ENCODE measurements at places on chromosomes 3 and 15. TPM values are rescaled to one million over a fixed set of nuclear protein-coding genes. Genes with fewer than 3 reads are reported as not detected.
A peak's percentile ranks its signal among the peaks of the same experiment; 100 is the strongest.

GRCh38 chr15:29822100-29822683 lies at the start of gene TJP1:
TJP1 (minus strand) TSS chr15:29822468; CDS start chr15:29822028, 440 bp downstream.
- peak; percentile 69 for DNase-seq

The OR5K2 gene
- not detected for total RNA-seq

DNA sequence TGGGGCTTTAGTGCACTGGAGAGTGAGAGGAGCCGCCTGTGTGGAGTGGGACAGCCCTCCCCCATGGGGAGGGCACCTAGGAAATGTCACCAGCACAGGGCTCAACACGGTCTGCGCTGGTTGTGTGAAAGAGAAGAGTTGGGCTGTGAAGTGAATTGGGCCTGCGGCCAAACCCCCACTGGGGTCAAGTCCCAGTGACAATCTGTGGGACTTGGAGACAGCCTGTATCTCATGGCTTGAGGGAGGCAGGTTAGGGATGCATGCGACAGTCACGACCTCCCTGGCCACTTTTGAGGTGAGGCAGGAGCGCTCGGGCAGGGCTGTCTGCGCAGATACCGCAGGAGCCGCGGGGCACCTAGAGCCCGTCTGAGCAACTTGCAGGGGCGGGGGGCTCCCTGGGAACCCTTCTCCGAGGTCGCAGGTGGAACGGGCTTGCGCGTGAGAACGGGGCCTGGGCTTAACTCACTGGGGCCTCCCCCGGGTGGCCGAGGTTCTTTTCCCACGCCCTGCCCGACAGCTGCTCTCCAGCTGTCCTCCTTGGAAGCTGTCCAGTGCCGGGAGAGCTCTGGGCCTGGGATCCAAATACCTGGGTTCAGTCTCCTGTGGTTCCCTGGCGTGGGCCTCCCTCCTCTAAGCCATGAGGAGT lies 77.4 kb downstream of the SNRK start:
- DNase-seq: no peak

DNA sequence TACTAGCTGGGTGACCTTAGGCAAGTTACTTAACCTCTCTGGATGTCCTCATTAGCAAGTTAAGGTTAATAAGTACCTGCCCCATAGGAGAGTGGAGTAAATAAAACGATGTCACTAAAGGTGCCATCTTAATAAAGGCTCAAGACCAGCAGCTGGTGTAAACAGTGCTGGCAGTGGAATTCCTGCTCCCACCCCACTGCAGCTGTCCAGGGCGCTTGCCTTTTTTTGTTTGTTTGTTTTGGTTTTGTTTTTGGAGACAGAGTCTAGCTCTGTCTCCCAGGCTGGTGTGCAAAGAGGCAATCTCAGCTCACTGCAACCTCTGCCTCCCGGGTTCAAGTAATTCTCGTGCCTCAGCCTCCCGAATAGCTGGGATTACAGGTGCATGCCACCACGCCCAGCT lies 28.9 kb downstream of the IDH3A start:
- DNase-seq: no peak

- no peak for DNase-seq
These were observed 165.8 kb downstream of the NUP210 start for GRCh38 chr3:13254028-13254951.

The OR5H6 gene
- not detected for total RNA-seq

The WDR72 gene
- not detected for total RNA-seq

DNA sequence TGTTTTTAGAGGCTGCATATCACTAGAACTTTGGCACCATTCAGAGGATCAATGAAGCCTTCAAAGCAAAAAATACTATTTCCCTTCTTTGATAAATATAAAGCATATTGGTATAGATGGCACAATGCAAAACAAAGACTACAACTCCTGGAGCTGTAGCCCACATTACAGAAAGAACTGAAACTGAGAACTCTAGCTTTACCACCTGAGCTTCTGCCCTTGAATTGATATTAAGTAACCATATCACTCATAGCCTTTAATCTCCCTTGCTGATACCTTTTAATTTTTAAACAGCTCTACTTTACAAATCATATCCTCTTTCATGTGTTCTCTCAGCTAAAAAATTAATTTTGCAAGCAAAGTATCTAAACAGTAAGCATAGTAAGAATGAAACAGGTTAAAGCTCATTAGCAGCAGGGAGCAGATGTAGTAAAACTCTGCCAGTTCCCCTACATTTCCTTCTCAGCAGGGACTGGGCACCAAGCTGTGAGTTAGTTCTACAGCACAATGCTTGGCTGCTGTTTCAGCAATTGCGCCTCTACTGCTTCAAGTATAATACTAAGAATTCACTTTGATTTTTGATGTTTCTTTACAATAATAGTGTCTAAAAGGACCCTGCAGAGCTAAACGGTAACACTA lies 97.9 kb upstream of the NANOGP8 start:
- DNase-seq: no peak

GRCh38 chr3:178067721-178068120 lies 468.5 kb upstream of the KCNMB2 start:
- DNase-seq: no peak

- DNase-seq: no peak
These were observed 123.9 kb downstream of the ZMAT3 start for GRCh38 chr3:178947738-178948137.

- DNase-seq: no peak
These were observed 1.3 kb upstream of the STAG1 start for GRCh38 chr3:136753326-136753939.

DNA sequence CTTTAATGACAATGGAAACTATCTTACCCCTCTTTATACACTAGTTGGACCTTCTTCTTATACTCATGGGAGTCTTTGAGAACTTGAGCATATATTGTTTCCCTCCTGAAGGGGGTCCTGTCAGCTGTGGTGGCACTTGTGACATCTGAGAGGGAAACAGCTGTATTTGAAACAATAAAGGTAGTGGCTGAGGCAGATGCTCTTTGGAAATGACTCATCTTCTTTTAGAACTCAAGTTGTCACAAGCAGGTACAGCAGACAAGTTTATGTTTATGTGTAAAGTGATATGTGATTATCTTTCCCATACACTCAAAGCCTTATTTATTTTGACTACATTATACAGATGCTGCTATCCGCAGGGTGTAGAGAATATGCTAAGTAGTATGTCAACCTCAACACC lies 220.0 kb upstream of the GRM7 start:
- DNase-seq: no peak

The ABHD17C gene
- 2.4 TPM for total RNA-seq

DNA sequence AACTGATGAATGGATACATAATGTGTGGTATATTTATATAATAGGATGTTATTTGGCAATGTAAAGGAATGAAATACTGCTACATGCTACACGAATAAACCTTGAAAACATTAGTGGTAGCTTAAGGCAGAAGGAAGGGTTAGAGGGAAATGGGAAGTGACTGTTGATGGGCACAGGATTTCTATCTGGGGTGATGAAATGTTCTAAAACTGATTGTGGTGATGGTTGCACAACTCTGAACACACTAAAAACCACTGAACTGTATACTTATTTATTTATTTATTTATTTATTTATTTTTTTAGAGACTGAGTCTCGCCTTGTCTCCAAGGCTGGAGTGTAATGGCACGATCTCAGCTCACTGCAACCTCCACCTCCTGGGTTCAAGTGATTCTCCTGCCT lies 24.8 kb upstream of the SHISA5 start:
- no peak for DNase-seq

The PLSCR5 gene
- total RNA-seq: not detected

The YEATS2 gene
- total RNA-seq: 26.7 TPM

- DNase-seq: no peak
These were observed 261.6 kb upstream of the LMCD1 start for GRCh38 chr3:8239718-8240695.

DNA sequence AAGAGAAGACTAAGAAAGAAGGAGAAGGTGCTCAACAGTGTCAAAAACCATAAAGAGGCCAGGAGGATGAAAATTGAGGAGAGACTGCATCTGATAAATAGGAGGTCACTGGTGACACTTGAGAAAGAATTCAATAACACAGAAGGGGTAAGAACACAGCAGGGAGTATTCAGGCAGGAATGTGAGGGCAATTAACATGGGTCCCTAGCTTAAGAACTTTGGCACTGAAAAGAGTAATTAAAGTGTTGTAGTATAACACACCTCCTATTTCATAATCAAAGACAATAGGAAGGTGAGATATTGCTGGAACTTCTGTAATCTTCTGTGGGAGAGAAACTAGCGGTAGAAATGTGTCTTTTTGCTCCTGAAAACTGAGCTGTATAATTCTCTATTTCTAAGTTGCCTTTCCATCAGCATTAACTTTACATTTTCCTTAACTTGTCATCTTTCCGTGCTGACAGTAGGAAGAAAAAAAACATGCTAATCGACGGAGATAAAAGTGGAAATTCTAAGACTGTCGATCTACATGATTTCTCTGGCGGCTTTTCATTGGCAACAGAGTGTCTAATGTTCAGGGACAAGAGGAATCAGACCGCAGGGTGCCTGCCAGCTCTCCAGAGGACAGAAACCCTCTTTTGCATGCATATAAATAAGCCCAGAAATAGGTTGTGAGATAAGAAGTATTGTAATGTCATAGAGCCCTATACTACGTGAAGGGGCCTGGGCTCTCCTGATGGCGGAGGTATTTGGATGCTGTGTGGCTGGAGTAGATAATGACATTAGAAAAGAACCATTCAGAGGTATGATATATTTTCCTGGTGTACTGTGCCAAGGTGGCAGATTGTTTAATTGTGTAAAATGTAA lies 147.9 kb upstream of the GAP43 start:
- no peak for DNase-seq

- no peak for DNase-seq
These were observed 293.3 kb upstream of the TPM1 start for GRCh38 chr15:62749036-62749815.

DNA sequence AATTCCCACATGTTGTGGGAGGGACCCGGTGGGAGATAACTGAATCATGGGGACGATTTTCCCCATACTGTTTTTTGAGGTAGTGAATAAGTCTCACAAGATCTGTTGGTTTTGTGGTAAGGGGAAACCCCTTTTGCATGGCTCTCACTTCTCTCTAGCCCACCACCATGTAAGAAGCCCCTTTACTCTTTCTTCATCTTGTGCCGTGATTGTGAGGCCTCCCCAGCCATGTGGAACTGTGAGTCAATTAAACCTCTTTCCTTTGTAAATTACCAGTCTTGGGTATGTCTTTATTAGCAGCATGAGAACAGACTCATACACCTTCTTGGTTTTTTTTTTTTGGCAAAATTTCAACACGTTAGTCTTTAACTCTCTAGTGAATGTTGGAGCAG lies 18.1 kb downstream of the ARL8B start:
- DNase-seq: no peak

The GOLGA6D gene
- total RNA-seq: not detected

The GOLGA6L10 gene
- 0.66 TPM for total RNA-seq

GRCh38 chr15:44222478-44222877 lies 27.4 kb upstream of the FRMD5 start:
- no peak for DNase-seq

The AQR gene
- total RNA-seq: 18.8 TPM

DNA sequence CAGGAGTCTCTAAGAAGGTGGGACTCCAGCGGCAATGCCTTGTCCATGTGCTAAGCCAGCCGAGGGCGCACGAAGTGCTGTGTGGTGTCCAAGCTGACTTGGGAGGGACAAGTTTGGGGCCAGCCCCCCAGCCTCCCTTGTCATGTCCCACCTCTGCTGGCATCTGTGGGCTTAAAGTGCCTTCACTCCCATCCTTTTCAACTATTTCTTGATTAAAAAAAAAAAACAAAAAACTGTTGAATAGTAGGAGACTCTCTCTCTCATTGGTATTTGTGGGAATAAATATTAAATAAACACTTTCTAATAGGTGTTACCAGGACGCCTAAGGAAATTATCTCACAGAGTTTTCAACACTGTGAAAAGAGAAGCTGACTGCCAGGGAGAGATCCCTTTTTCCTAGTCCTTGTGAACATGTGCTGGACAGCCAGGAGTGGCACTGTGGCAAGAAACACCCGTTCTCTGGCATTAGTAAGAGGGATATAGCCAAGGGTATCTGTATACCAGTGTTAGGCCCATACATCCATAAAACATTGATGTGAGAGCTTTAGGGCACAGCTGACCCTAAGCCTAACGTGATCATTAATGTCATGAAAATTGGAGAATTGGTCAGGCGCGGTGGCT lies 158.0 kb downstream of the IGF1R start:
- DNase-seq: no peak

GRCh38 chr3:33042668-33043067 lies 54.3 kb downstream of the GLB1 start:
- DNase-seq: no peak

DNA sequence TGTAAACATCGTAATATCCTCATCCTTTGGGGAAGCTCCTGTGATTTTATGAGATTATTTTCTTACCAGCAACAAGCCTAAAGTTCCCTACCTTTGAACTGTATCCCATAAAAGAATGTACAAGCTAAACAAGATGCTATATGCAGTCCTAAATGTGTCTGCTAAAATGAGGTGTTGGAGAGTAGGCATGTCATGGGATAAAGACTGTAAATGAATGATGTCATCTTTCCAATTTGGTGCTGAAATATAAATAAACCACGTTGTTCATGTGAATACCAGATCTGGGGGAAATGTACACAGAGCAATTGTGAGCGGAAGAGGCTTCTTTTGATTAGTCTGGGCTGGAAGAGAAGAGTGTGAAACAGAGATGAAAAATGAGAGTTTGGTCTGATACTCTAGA lies 214.9 kb upstream of the WNT5A start:
- DNase-seq: no peak

DNA sequence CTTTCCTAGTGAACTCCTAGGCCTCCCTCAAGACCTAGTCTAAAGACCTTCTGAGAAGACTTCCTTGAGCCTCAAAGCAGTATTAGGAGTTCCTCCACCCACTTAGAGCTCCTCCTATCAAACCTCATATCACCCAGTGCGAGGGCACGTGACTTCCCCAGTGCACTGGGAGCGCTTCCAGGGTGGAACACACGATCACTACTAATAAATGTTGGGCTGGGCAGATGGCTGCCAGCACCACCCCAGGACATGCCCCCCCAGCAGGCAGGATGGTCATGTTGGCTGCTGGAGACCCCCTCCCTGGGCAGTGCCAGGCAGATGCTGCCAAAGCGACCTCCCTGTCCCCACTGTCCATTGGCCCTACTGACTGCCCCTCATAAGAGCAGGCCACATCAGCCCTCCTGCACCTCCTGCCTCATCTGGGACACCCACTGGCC lies 8.5 kb upstream of the PLXND1 start:
- no peak for DNase-seq

DNA sequence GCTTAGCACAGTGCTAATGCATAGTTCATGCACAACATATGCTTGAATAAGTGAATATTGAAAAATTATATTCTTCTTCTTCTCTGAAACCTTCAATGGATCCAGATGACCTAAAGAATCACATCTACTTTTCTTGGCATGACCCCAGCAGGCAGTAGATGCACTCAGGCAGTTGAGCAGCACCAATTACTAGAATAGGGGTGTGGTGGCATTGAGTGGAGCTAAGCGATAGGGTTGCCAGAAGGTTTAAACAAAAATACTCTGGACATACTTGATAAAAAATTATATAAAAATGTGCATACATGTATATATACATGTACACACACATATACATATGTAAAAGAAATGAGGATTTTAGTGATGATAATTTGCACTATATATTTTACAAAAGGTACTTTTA lies 81.8 kb downstream of the NFKBIZ start:
- DNase-seq: no peak

GRCh38 chr15:78035321-78035751 lies 42.2 kb downstream of the TBC1D2B start:
- DNase-seq: no peak

Measured in tibial nerve (tissue), 4 donors.